ENCODE measurements at places on chromosomes 5 and 9.

DNA sequence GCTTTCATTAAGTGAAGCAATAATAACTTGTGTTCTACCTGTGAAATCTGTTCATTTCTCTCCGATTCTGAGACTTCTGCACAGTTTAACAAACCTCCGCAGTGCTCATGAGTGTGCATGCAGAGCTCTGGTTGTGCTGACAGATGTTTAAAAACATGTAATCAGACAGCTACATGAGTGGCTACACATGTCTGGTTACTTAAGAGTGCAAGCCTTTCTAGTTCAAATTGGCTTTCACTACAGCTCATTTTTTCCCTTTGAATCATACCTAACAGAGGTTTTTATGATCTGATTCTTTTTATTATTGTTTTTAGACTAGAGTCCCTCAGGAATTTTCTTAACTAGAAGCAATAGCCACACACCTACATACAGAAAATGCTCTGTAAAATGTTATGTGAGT lies 310.2 kb downstream of the ARRDC3 start:
- no peak for DNase-seq

DNA sequence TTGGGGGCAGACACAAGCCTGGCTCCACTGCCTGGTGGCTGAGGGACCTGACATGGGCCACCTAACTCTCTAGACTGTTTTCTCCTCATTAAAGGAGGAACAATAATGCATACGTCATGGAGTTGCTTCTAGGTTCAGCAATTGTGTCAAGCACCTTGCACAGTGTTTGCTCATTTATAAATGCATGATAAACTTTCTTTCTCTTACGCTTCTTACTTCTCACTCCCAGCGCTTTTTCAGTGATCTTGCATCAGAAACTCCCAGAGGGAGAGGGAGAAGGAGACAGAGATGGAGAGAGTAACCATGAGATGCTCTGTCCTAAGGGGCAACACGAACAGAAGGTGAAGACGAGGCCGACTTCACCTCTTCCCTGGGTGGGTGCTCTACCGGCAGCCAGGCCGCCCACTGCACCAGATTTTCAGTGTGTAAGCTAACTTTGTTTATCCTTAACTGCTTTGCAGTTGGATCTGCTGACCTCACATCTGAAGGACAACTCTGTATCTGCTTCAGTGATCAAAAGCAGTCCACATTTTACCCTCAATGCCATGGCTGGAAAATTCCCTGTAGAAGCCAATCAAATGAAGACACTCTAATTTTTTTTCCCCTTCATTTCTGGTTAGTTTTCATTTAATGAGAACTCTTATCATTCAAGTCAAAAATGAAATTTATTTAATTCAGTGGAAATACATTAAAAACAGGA lies 35.3 kb downstream of the MED27 start:
- no peak for DNase-seq

- no peak for DNase-seq
Measured at GRCh38 chr5:34487956-34488355, 168.2 kb upstream of the RAI14 start.

- no peak for DNase-seq
Measured at GRCh38 chr5:17329571-17329970, 112.1 kb downstream of the BASP1 start.

GRCh38 chr5:135050244-135050767 lies 16.3 kb upstream of the PITX1 start:
- DNase-seq: no peak

DNA sequence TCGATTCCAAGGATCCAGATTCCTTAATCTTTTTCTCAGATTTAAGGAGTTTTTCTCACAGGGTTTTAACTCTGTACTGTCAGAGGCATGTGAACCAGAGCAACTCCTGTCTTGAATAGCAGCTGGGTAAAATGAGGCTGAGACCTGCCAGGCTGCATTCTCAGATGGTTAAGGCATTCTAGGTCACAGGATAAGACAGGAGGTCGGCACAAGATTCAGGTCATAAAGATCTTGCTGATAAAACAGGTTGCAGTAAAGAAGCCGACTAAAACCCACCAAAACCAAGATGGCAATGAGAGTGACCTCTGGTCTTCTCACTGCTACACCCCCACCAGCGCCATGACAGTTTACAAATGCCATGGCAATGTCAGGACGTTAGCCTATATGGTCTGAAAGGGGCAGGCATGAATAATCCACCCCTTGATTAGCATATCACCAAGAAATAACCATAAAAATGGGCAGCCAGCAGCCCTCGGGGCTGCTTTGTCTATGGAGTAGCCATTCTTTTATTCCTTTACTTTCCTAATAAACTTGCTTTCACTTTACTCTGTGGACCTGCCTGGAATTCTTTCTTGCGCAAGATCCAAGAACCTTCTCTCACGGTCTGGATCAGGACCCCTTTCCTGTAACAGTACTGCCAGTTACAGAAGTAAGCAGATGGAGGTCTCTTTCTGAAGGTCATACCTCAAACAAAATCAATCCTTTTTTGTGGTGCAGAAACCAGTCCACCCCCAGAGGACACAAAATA lies 87.1 kb downstream of the SLC38A9 start:
- DNase-seq: no peak

DNA sequence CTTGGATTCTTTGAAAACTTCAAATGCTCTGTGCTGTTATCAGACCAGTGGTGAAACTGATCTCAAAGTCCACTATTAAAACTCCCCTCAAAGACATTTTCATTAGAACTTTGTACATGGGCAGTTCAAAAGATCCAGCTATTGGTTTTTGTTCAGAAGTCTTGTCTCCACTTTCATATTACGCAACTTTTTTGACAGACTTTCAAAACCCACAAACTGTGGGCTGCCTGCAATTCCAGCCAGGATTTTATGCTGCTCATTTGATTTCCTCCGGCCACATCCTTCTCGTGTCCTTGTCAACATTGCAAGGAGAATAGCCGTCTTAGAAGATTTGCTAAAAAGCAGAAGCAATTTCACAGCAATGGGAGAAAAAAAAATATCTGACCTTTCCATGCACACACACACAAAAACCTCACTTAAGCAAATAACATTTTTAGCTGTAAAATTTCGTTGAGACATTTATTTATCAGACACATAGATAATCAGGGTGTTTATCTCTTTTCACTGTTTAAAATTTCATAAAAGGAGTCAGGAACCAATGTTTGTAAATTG lies 1990.5 kb downstream of the MAT2B start:
- no peak for DNase-seq

DNA sequence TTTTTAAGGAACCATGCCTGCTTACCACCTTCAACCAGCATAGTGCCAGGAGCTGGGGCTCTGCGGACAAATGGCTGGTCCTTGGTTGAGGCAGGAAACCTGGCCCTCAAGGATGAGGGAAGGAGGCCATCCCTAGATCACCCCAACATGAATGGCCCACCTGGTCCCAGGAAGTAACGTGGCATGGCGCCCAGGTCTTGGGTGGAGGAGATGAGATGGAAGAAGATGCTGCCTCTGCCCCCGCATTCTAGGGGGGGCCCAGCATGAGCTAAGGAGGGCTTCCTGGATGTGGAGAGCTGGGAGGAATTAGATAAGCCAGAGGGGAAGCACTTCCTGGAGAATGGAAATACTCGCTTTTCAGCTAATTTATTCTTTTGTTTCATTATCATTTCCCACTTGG lies 95.0 kb downstream of the DAB2IP start:
- DNase-seq: no peak

- no peak for DNase-seq
Measured at GRCh38 chr5:87765009-87765408, 352.3 kb upstream of the CCNH start.

- DNase-seq: no peak
Measured at GRCh38 chr5:172497591-172498255, 43.4 kb upstream of the SH3PXD2B start.

- DNase-seq: no peak
Measured at GRCh38 chr9:15371448-15371845, 51.2 kb upstream of the SNAPC3 start.

GRCh38 chr5:145903867-145904266 lies 31.1 kb upstream of the GRXCR2 start:
- DNase-seq: no peak

DNA sequence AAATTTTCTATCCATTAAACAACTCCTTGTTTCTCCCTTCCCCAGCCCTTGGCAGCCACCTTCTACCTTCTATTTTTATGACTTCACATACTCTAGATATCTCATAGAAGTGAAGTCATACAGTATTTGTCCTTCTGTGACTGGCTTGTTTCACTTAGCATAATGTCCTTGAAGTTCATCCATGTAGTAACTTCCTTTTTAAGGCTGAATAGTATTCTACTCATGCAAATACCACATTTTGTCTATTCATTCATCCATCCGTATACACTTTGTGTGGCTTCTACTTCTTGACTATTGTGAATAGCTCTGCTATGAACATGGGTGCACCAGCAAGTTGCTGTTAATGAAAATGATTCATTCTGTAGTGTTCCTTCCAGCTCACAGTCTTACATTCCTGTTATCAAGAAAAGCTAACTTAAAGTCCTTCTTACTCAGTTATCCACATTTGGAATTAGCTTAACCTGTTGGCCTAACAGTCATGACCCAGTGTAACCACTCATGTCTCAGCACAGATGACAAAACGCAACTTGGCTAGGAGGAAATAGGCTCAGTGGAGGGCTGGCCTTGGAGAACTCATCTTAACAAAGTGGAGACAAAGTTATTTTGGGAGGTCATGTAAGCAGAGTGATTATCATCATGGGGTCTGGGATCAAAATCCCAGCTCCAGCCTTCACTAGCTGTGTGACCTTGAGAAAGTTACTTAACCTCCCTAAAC lies 129.7 kb upstream of the MAP3K1 start:
- DNase-seq: no peak

DNA sequence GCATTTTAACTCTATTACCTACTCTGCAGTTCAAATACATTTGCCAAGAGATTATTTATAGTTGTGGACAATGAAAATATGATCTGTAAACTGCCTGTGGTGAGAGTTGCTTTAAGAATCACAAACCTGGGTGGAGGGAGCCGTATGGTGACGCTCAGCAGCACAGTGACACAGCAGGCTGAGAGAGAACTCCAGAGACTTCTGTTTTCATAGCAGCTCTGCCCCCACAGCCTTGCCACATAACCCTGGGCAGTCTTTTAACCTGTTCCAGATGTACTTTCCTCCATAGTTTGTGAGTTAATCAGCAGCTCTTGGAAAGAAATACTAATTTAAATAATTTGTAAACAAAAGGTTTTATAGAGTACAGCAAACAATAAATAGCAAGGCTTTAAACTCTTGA lies 450.5 kb downstream of the ELAVL2 start:
- DNase-seq: no peak

GRCh38 chr9:23674016-23674585 lies 151.9 kb downstream of the ELAVL2 start:
- no peak for DNase-seq

GRCh38 chr9:98890256-98890655 lies 53.5 kb upstream of the COL15A1 start:
- no peak for DNase-seq

DNA sequence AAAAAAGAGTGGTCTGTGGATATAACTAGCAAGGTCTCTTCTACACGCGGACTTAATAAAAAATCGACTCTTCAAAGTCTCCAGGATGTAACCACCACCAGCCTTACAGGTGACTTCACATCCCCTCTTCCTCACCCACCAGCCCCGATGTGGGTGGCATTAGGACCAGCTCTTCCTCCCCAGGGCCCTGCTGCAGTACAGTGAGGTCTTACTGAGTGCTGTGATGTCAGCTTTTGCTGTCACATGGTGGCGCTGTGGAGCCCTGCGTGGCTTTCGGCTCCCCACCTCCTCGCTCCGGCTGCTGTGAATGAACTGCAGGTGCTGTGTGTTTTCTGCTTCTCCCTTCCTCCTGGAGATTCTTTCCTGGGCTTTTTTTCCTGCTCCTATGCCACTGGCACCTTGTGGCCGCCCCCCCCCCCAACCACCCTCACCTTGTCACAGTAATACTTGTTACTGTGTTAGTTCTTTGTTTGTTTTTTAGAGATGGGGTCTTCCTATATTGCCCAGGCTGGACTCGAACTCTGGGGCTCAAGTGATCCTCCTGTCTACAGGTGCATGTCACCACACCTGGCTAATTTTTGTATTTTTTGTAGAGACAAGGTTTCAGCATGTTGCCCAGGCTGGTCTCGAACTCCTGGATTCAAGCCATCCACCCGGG lies 15.8 kb upstream of the RAPGEF1 start:
- DNase-seq: peak; percentile 89

- DNase-seq: no peak
Measured at GRCh38 chr5:947626-948471, 55.2 kb downstream of the TRIP13 start.

- no peak for DNase-seq
Measured at GRCh38 chr5:144433893-144434292, 263.2 kb downstream of the KCTD16 start.

GRCh38 chr9:84869091-84869490 lies 199.6 kb downstream of the NTRK2 start:
- no peak for DNase-seq

DNA sequence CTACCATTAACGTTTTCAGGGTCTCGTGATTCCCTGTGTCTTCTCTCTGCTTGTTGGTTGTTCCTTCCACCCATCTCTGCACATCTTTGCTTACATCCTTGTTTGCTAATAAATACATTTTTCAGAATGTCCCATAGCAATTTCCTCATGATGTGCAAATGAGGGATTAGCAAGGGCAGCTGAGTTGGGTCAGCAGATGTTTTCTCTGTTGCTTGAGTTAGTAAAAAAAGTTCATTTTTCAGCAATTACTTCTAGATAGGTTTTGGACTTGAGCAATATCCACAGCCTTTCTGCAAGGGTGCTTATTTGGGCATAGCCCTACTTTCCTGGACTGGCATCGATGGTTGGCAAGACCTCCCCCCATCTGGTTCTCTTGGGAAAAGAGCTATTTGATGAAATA lies 4.8 kb upstream of the TNFSF15 start:
- DNase-seq: no peak

DNA sequence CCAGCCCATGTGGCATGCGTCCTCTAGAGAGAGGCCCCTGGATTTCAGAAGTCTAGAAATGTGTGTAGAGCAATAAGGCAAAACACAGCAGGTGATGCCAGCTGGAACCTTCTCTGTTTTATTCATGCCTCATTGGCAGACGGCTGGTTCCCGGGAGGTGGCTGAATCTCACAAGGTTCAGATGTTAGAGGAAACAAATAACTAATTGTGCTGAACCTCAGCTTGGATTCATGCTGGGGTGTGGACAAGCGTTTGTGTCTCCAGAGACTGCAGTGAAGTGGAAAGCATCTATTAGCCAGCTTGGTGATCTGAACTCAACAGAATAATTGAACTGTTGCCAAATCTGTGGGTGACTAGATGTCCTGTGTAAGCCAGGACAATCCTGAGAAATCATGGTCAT lies 131.1 kb upstream of the NR4A3 start:
- no peak for DNase-seq
